ENCODE measurements at places on chromosomes 7 and 10.

DNA sequence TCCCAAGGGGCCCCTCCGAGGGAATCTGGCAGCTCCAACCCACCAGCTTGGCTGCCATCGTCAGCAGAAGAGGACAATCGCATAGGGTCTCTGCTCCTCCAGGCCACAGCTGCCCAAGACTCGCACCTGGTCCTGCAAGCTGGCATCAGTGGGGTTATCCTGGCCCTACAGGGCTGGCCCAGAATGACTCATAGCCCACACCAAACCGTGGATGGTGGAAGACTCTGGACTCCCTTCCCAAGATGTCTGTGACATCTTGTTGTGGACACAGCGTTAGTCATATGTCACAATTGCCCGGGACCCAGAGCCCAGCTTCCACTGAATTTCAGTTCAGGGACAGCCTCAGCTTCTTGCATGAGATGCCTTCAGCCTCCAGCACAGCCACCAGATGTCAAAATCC is 91.5 kb upstream of the CUX1 start:
- no peak for DNase-seq

- no peak for DNase-seq
These were observed 362.4 kb downstream of the CNTNAP2 start for GRCh38 chr7:146479040-146479439.

GRCh38 chr10:60182691-60183090 is 207.0 kb downstream of the ANK3 start:
- DNase-seq = no peak

GRCh38 chr10:82969405-82969804 is 1094.4 kb downstream of the NRG3 start:
- no peak for DNase-seq

DNA sequence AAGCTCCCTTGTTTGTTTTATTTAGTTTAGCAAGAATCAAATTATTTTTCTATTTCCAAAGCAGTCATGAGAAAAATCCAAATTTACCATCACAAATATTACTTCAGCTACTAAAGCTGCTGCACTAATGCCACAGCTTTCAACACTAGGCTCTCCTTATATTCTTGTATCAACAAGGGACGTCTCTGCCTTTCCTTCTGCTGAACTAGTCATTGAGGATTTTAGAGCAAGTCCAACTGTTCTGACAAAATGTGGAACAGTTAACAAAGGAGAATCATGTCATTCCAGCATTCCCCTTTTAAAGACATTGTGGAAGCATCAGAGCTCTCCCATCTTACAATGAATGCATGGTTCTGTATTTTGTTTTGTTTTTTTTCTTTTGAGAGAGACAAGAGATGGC is 28.6 kb downstream of the FAM13C start:
- DNase-seq = no peak
